ENCODE measurements at places on chromosomes 13 and 19. TPM values are rescaled to one million over a fixed set of nuclear protein-coding genes. Genes with fewer than 3 reads are reported as not detected.

MYH14 gene
- total RNA-seq, result 1.2 TPM

- DNase-seq, result peak; percentile 14
Observed at GRCh38 chr19:45558399-45558878, 26.2 kb downstream of the OPA3 start.

DNA sequence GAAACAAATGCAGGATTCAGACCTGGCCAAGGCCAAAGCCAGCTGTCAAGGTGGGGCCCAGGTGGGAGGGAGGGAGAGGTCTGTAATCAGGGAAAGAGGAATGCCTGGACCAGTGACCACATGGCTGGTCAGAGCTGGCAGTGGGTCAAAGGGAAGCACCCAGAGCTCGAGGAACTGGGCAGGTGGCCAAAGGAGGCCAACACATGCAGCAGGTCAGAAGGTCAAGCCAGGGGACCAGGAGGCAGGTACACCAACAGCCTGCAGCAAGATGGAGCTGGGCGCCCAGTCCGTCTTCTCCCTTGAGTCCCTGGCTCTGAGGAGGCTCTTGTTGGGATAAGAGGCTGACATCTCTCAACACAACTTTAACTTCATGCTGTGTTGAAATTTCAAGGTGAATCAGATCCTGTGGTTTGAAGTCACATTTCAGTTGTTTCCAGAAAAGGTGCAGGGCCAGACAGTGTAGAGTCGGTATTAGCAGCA is 17.1 kb downstream of the GPATCH1 start:
- no peak for DNase-seq

RFX2 gene
- total RNA-seq, result 7.9 TPM

THSD1 gene
- 26.4 TPM for total RNA-seq

- no peak for DNase-seq
Observed at GRCh38 chr13:48443442-48444208, 30.7 kb upstream of the LPAR6 start.

KANK3 gene
- 120 TPM for total RNA-seq
